Stimulated activated CD4-positive, alpha-beta T cell treated with anti-CD3 and anti-CD28 coated beads, TNF-alpha, amount 100 ng/mL, for 48 hours (primary cell): ENCODE measurements at places on chromosomes 7 and 10.

- DNase-seq, result no peak
Measured at GRCh38 chr7:65974191-65974801, 7.7 kb downstream of the GUSB start.

GRCh38 chr10:60729106-60729505 lies 49.2 kb upstream of the CDK1 start:
- no peak for DNase-seq

DNA sequence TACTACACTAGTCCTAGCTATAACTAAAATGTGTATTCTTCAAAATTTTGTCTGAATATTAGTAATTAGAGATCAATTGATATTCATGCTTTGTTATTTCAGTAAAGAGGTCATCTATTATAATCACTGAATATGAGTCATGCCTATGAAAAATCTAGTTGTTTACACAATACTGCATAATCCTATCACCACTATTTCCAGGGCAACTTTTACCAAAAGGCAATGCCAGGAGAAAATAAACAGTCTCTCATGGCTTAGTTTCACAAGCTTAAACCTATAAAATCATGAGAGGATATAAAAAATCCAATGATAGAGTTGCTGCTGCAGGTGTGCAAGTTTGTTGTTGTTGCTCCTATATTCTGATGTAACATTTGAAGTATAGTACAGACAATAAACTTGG lies 149.9 kb upstream of the COL1A2 start:
- no peak for DNase-seq

DNA sequence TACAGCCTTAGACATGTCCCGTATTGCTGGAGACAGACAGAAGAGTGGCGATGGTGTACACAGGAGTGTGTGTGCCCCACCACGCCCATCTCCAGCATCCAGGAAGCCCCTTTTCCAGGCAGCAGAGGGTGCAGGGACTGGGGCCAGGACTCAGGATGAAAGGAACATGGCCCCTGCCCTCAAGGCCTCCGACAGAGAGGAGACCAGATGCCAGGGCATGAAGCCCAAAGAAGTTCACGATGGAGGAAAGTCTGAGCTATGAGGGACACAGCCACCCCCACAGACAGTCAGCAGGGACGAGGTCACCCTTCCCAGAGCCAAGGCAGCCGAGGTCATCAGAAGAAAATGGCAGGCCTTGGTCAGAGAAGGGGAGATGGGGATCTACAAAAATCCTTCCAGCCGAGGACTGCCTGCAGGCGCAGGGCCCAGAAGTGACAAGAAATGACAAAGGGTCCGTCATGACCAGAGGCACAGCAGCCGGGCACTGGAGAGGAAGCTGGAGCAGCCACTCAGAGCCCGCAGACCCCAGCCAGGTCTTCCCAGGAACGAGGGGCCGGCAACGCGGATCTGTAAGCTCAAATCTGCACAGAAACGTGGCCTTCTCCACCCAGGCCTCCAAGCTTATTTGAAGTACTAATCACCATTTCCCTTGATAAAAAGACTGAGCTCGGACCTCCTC lies 78.7 kb upstream of the PPP2R2D start:
- DNase-seq, result no peak

GRCh38 chr7:8628656-8629055 lies 195.2 kb downstream of the NXPH1 start:
- DNase-seq, result no peak

DNA sequence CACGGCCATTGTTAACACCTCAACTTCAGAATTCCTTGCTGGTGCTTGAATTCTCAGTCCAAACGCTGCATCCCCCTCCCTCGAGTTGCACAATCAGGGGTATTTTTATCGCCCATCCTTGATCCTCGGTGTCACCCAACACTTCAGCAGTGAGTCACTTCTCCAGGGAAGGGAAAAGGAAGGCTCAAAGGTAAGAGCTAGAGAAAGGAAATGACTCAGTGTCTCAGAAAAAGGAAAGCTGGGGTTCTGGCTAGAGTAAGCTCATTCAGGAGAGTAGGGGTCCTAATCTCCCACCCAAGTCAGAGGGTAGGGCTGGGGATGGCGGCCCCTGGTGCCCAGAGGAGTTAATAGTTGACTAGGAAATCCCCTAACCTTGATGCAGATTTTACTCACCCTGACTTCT lies 39.8 kb upstream of the TRIM8 start:
- DNase-seq, result no peak

DNA sequence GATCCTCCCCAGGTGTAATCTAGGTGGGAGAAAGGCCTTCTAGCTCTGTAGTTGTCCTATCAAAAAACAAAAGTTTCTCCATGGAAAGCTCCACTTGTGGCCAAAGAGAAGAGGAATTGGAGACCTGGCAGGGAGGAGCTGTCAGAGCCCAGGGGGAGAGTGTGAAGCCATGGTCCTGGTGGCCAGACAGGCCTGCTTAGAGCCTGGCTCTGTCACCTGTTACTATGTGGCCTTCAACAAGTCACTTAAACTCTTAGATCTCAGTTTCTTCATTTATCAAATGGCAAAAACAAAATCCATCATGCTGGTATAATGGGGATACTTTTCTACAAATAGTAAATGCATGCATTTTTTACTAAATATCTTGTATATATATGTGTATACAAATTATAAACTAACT lies 59.0 kb upstream of the NFE2L3 start:
- no peak for DNase-seq

DNA sequence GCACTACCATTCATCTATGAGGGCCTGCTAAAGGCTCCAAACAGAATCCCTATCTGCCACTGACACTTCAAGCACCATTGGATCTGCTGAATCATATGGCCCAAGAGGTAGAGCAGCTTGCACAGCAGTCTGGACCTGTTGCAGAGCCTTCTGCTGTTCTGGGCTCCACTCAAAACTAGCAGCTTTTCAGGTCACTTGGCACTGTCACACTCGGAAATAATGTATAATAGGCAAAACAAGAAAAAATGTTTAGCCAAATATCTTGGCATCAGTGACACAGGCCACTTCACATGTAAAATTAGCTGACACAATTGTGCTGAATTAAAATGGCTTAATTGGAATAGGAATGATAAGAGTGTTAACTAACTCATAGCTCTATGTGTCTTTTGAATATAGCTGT lies 1182.9 kb upstream of the LRRTM3 start:
- no peak for DNase-seq

GRCh38 chr7:104272767-104273384 lies 55.5 kb upstream of the LHFPL3 start:
- DNase-seq, result no peak

- DNase-seq, result no peak
Measured at GRCh38 chr10:10551596-10552301, 465.9 kb upstream of the CELF2 start.

- no peak for DNase-seq
Measured at GRCh38 chr10:102994531-102995295, 76.6 kb downstream of the CNNM2 start.

GRCh38 chr7:54764861-54765260 lies 5.8 kb upstream of the SEC61G start:
- DNase-seq, result no peak

DNA sequence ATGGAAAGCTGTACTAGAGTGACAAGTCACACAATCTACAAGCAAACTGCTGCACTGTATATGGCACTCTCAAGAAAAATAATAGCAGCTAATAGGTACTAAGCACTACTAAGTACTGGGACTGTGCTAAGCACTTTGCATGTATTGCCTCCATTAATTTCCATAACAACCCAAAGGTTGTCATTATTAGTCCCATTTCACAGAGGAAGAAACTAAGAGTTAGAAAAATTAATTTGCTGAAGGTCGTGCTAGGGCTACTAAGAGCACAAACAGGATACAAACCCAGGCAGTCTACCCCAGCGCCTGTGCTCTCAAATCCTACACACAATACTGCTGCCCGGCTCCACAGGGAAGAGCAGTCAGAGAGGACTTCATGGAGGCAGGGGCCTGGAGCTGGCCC lies 51.7 kb downstream of the DLG5 start:
- DNase-seq, result no peak

DNA sequence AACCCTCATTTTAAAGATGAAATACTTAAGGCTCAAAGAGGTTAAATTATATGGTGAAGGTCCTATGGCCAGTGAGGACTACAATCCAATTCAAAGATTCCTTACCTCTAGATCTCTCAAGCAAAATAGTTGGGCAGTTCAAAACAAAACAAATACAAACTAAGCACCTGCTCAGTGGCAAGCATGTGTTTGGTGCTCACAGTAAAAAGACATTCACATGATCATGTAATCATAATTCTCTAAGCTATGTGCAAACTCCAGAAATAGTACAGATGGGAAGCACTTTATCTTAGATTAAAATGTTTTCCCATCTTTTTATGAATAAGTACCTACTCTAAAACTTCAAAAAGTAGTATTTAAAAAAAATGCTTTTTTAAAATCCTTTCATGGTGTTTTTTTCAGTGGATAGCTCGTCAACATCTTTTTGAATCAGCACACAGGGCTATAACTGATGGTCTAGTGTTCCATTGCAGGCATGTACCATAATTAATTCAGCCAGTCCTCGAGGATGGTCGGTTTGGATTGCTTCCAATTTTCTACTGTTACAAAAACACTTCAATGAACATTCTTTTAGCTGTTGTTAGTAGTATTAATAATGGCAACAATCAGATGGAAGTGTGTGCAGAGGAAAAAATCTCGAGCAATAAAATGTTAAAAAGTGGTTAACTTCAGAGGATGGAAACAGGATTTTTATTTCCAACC lies 58.4 kb downstream of the CHCHD3 start:
- no peak for DNase-seq
